ENCODE measurements at places on chromosomes 1 and 21.

- no peak for DNase-seq
These were observed 7.6 kb downstream of the KCNJ6 start for GRCh38 chr21:37908691-37909090.

GRCh38 chr1:214331827-214332423, 51.0 kb downstream of the SMYD2 start:
- DNase-seq, result peak; percentile 16

DNA sequence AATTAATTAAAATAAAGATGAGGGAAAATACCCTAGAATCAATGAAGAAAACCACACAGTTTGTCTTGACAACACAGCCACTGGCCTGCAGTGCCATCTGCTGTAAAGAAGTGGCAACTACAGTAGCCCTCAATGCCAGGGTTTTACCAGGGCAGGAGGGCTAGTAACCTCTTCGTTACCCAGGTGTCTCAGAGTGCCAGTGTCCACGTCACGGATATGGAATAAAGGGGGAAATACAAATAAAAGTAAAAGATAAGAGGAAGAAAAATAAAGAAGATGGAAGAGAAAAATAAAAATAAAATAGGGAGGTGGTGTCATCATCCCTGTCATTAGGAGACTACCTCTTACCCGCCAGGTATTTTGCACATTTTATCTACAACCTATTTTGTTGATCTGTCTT, 14.2 kb upstream of the SLC44A3 start:
- peak; percentile 68 for DNase-seq

DNA sequence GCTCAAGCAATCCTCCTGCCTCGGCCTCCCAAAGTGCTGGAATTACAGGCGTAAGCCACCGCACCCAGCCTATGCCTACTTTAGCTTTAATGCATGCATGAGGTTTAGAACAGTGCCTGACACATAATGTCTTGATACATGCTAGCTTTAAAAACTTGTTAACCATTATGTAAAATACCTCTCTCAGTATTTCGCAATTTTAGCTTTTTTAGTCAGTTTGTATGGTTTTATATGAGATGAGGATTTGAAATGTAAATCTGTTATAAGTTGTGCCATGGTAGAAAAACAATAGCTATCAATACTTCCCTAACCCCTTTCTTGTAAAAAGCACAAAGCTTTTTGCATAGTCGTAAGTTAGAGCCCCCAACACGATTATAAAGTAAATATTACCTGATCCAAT, 4.7 kb upstream of the AKNAD1 start:
- no peak for DNase-seq

GRCh38 chr1:160086456-160086892, 5.1 kb downstream of the KCNJ9 start:
- no peak for DNase-seq

- no peak for DNase-seq
These were observed 220.3 kb upstream of the FGGY start for GRCh38 chr1:59076612-59077011.

DNA sequence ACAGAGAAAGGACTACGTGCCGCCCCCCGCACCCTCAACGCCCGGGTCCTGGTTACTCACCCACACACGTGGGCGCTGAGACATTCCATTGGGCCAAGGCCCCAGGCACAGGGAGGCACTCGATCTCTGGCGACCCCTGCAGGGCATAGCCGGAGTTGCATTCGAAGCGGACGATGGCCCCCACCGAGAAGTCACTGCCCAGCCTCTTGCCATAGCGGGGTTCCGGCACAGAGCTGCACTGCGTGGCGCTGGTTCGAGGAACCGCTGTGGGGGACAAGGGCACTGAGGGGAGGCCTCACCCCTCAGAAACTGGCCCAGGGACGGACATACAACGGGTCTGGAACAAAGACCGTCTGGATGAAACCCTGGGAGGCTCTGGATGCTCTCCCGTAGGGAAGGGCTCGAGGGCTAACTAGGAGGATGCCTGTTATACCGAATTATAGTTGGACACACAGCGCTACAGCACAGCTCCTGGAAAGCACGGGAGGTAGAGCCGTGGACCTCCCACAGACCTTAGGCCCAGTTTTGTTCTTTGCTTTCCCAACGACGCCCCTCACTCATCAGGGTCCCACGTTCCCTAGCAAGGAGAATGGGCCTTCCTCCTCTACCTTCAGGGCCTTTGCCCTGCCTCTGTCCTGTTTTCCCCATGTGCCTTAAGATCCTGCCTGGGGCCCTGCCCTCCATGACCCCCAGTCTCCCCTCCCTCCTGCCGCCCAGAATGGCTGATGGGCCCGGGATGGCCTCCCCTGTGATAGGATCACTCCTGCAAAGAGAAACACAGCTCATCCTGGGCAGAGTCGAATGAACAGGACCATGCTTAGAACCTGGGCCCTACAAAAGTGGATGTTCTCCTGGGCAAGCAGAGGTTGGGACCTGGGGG, 152.8 kb downstream of the ZSCAN20 start:
- DNase-seq, result no peak

GRCh38 chr1:240091614-240092300, at the start of gene FMN2:
TSS of gene FMN2 (plus strand) at chr1:240091883. CDS start at chr1:240092110, 227 bp downstream.
- no peak for DNase-seq

DNA sequence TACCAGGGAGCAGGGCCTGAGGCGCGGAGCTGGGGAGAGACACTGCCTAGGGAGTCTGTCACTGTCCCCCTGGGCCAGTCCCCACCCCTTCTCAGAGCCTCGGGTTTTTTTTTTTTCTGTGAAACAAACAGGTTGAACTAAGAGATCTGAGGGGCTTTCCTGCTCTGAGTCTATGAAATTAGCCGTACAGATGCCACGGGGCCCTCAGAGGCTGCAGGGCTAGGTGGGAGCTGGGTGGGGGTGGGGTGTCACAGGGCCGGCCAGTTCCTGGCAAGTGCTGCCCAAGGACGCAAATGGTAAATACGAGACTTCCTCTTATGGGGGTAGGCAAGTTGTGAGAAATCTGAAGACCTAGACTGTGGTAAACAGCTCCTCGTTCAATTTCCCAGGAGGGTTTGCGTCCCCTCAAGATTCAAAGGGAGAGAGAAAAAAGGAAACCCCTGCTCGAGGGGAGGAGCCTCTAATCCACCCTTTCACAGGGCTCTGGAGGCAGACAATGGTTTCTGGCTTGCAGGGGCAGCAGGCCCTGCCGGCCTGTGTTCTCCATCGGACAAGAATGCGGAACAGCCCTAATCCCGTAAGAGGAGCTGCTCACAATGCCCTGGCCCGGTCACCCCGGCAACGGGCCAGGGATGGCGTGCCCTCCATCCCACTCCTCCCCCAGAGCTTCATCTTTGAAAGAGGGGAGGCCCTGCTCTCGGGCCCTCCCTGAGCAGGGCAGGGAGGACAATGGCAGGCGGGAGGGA, 7.8 kb downstream of the NUAK2 start:
- peak; percentile 28 for DNase-seq

DNA sequence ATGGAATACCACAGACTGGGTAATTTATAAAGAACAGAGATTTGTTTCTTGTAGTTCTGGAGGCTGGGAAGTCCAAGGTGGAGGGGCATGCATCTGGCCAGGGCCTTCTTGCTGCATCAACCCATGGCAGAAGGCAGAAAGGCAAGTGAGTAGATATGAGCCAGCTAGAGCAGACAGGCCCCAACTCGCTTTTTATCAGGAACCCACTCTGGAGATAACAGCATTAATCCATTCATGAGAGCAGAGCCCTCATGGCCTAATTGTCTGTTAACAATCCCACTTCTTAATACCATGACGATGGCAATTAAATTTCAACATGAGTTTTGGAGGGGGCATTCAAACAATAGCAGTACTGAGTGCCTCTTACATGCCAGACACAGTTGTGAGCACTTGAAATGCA, 87.2 kb upstream of the SOX13 start:
- DNase-seq, result no peak

DNA sequence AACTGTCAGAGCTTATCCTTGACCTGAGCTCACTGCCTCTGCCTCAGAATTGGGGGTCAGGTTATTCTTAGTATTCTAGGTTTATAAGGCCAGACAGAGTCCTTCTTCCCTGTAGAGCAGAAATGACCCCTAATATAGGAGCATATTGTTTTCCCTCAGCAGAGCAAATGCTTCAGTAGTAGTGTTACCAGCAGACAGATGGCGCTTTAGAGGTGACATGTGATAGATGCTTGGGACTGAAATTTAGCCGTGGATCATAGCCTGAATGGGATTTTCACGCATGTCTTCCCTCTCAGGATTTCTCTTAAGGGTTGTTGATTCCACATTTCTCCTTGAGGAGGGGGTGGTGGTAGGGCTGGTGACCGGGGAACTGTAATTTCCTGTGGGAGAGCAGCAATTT, 24.5 kb downstream of the ADARB1 start:
- no peak for DNase-seq

DNA sequence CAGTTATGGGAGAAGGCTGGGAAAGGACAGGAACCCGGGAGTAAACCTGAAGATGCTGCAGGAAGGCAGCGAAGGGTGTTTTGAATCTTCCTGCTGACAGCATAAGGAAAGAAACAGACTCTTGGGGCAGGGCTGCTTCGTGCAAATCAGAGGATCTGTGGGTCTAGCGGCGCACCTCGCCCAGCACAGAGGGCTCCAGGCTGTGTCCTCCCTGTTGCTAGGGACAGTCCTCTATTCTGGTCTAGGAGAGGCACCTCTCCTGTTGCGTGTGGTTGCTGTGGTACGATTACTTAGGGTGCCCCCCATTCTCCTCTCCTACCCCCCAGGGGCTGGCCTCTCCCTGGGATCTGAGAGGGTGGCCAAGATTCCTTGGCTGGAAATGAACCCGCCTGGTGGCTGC, 11.4 kb downstream of the C2CD2 start:
- no peak for DNase-seq

GRCh38 chr1:90434460-90434859, 282.6 kb downstream of the BARHL2 start:
- no peak for DNase-seq

GRCh38 chr1:90048043-90048442, 53.1 kb downstream of the ZNF326 start:
- DNase-seq, result no peak

GRCh38 chr1:100861379-100861778, 33.3 kb downstream of the EXTL2 start:
- no peak for DNase-seq

Measured in amygdala (tissue), 56 donors.